ENCODE measurements at places on chromosomes 5 and 9.

DNA sequence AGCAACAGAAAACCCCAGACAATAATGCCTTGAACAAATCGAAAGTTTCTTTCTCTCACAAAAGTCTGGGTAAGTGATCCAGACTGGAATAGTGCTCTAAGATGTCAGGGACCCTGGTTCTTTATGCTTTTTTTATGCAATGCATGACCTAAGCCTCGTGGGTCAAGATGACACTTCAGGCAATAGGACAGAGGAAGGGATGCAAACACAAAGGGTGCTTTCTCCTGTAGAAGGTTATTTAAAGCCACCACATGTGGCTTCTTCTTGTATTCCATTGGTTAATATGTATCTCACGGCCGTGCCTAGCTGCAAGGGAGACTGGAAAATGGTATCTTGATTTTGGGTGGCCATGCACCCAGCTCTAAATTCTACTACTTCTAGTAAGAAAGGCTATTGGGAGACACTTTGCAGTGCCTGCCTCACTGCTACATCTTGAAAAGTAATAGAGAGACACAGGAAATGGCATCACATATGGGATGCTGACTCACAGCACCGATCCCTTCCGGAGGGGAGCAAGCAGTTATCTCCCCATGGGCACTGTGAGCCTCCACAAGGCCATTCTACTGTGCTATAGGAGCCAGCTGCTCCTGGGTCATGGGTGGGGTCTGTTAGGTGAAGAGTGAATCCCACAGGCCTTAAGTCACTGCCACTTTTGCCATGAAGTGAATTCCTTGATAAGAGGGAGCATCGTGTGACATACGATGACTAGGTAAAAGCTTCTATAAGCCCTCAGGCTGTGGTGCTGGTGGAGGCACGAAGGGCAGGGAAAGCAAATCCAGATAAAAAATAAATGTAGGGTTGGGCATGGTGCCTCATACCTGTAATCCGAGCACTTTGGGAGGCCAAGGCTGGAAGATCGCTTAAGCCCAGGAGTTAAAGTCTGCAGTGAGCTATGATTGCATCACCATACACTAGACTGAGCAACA lies 32.5 kb upstream of the RAB14 start:
- no peak for DNase-seq

GRCh38 chr5:109053995-109054417 lies 306.3 kb downstream of the FER start:
- DNase-seq: no peak

GRCh38 chr9:84258371-84258770 lies 82.2 kb downstream of the SLC28A3 start:
- DNase-seq: no peak

DNA sequence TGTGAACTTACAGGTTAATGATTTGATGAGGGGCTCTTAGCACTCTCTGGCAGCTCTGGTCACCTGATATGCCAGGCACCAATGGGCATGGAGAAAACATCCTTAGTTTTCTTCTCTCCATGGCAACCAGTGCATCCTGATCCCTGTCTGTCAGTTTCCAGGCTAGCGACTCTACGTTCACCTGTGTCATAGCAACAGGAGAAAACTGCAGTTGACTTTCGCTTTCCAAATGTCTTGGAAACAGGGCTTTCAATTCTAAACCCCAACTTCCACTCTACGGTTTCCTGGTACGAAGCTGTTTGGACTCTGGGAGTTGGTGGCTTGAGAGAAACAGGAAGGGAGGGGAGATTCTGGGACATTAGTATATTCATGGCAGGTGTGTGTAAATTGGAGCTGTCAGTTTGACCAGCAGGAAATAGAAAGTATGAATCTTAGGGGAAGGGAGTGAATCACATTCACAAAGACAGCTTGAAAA lies 74.4 kb downstream of the SLC28A3 start:
- DNase-seq: no peak

DNA sequence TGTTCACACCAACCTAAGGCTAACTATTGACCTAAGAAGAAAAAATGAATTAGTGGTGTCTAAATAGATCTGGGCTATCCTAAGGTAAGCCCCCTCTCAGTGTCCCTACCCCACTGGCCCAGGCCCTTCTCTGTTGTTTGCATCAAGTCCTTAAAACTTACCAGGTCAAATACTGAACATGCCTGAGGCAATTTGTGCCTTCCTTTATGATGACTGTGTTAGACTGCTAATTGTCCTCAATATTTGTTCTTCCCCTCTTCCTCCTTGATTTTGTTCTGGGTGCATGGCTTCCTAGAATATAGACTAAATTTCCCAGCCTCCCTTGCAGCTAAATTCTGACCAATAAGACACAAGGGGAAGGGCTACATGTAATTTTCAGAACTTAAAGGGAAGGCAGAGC lies 199.9 kb downstream of the ADAMTS12 start:
- DNase-seq: no peak

DNA sequence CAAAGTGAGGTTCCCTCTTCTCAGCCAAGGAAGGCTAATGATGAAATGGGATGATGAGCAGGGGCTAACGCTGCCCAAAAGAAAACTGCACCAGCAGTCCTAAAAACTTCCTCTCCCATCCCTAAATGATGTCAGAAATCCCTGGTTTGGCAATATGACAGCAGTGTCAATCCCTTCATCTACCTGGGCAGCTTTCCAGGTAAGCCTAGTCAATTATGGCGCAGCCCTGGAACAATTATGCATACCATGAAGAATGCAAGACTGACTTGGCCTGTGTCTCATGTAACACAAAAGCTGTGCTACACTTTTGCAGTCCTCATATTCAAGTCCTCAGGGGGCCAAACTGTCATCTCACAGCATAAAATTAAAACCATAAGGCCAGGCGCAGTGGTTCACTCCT lies 7.0 kb downstream of the DMGDH start:
- no peak for DNase-seq

DNA sequence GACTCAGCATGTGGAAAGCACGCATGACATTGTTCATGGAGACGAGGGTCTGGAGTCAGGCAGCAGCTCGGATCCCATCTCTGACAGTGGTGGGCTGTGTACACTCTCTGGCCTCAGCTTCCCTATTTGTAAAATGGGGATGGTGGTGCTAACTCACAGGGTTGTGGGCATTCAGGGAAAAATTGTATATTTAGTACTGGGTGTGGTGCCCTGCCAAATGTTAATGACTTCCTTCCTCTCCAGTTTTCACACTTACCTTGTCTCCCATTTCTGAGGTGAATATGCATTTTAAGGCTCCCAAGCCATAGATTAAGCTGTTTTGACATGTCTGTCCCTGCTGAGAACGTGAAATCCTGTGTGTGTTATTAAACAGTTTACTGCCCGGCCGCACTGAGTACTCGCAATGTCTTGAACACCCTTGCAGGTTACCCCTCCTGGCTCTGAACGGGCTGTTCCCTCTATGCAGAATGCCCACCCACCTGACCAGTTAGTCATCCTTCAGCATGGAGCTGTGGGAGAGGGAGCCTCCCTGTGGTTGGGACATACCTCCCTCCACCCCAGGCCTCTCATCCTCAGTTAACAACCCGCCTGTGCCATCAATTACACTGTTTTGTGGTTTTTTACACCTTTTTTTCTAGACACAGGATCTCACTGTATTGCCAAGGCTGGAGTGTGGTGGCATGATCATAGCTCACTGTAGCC lies 25.8 kb downstream of the TJP2 start:
- no peak for DNase-seq

DNA sequence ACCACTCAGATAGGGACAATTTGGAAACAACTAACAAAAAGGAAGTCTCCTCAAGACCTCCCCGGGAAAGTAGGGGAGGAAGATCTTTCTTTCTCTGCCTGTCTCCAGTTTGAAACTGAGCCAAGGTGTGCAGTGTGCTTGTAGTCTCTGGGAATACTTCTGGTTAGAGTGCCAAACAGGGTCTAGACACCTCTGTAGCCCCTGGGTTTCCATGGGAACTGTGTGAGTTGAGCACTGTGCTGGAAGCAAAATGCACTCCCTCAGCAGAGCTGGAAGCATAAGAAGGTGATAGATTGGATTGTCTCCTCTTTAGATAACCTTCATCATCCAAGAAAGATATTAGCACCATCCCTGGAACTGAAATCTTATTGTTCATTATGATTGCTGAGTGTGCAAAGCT lies 129.2 kb upstream of the TNPO1 start:
- no peak for DNase-seq

- no peak for DNase-seq
Observed at GRCh38 chr5:82351754-82352145, 73.6 kb upstream of the RPS23 start.

DNA sequence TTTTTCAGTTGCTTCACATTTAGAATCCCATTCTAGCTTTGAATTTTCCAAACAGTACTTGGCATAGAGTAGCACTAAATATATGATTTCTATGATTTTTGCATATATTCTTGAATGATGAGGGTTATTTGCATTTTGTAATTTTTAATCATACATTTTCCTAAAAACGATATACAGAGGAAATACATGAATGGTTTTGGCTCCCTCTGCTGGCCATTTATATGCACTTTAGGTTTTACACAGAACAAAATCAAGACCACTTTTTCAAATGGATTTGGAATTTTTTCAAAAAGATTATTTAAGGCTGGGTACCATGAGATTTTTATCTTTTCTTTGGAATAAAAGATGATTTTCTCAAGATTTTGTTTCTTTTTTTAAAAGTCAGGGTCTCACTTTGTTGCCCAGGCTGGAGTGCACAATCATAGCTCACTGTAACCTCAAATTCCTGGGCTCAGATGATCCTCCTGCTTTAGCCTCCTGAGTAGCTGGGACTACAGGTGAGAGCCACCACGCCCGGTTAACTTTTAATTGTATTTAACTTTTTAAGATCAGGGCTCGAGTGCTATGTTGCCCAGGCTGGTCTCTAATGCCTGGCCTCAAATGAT lies 16.7 kb upstream of the COMMD10 start:
- DNase-seq: no peak

GRCh38 chr5:146644831-146645230 lies 128.8 kb upstream of the GPR151 start:
- no peak for DNase-seq

GRCh38 chr5:111670826-111671492 lies 86.0 kb downstream of the NREP start:
- DNase-seq: no peak

DNA sequence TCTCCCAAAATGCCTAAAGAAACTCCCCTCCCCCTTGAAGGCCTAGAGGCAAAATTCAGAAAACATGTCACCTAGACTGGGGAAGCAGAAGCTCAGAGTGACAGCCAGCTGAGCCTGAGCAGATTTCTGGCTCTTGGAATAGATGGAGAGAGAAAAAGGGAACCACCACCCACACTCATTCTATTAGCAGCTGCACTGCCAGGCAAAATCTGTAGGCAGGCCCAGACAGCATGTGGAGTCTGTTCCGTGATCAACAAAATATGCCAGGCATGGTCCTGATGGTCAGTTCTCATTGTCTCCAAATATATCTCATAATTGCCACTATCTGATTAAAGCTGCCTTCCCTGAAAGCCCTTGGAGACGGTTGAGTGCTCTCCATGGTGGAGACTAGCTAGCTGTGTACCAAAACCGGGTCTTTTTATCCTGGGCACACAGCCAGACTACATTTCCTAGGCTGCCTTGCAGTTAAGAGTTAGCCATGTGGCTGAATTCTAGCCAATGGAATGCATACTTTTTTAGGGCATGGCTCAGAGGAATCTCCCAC lies 131.7 kb upstream of the GPR151 start:
- DNase-seq: no peak

- no peak for DNase-seq
Observed at GRCh38 chr5:4758550-4758949, 381.6 kb upstream of the ADAMTS16 start.

- no peak for DNase-seq
Observed at GRCh38 chr5:140339636-140340035, 6.8 kb downstream of the HBEGF start.

DNA sequence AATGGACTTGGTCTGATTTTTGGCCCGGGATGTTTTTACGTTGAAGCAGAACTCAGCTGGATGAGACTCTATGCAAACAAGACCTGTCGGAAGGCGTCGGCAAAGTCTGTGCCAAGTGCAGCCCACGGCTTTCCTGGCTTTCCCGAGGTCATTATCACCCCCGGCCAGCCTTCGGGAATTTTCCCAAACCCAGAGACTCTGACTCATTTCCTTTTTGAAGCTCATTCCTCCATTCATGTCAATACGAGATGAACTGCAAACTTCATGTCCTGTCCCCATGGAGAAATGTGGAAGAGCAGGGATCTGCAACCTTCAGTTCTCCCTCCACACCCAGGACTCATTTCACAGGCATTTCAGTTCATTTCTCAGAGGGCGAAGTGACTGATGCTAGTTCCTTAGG lies 95.3 kb downstream of the IRX2 start:
- DNase-seq: no peak

GRCh38 chr9:92140074-92140753 lies 25.0 kb upstream of the SPTLC1 start:
- peak; percentile 47 for DNase-seq

DNA sequence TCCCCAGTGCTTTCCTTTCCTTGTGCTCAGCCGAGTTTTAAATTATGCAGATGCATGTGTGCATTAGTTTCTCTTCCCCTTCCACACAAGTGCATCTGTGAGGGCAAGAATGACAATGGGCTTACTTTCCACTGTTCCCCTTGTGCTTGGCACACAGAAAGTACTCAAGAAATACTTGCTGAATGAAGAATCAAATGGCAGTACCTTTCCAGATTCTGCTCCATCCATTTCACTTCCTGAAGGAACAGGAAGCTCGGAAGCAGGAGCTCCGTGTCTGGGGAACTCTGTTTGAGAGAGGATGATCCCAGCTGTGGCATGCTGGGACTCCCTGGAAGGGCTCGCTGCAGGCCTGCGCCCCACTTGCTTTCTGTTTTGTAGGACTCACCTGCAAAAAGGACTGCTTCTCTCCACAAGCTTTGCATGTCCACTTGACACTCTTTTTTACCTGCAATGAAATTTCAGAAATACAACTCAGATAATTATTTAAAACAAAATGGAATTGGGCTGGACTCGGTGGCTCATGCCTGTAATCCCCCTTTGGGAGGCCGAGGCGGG lies 5.5 kb downstream of the MRNIP start:
- DNase-seq: no peak

DNA sequence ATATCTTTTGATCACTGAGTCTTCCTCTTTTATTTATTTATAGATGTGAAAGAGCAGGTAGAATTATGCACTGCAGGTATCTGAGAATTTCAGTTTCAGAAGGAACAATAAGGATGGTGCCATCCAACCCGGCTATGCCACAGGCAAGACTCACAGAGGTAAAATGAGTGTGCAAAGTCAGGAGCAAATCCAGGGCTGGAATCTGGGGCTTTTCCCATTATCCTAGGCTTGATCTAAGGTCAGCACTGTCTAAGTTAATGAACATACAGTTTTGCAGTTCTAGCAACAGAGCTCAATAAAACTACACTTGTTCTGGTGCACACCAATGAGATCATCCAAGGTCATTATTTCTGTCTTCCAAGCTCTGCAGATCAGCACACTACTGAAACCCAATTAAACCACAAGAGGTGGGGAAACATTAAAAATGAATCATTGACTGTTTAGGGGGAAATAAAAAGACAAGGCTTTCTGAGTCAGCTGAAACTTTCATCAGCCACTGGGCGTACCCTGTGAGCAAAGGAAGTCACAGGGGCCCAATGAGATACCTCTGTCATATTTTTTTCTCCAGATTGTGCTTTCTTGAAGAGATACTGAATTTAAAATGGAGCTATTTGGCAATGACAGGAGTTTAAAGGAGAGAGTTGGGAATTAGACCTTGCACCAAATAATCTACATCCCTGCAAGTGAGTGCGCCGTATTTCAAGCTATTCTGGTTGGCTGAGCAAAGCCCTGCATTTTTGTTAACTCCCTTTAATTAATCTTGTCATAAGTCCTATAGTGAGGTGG lies 662.2 kb upstream of the ZNF608 start:
- no peak for DNase-seq

Measured in stimulated activated CD8-positive, alpha-beta memory T cell treated with anti-CD3 and anti-CD28 coated beads, Interleukin-4, amount 100 ng/mL, for 1 hour (primary cell).